ENCODE measurements at places on chromosomes 12 and 14.
A peak's percentile ranks its signal among the peaks of the same experiment; 100 is the strongest.

- DNase-seq: no peak
Measured at GRCh38 chr12:75702477-75703093, 191.2 kb upstream of the KRR1 start.

GRCh38 chr14:87691042-87691881 lies 301.7 kb downstream of the GALC start:
- no peak for DNase-seq

- DNase-seq: no peak
Measured at GRCh38 chr12:49869816-49870500, 27.1 kb upstream of the BCDIN3D start.

DNA sequence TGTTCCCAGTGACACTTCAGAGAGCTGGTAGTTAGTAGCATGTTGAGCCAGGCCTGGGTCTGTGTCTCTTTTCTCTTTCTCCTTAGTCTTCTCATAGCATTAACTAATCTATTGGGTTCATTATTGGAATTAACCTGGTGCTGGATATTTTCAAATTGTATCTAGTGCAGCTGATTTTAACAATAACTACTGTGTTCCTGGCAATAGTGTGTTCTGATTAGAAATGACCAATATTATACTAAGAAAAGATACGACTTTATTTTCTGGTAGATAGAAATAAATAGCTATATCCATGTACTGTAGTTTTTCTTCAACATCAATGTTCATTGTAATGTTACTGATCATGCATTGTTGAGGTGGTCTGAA lies 3.0 kb downstream of the FOS start:
- no peak for DNase-seq

GRCh38 chr14:36363704-36364103 lies 43.3 kb upstream of the MBIP start:
- DNase-seq: peak; percentile 34

DNA sequence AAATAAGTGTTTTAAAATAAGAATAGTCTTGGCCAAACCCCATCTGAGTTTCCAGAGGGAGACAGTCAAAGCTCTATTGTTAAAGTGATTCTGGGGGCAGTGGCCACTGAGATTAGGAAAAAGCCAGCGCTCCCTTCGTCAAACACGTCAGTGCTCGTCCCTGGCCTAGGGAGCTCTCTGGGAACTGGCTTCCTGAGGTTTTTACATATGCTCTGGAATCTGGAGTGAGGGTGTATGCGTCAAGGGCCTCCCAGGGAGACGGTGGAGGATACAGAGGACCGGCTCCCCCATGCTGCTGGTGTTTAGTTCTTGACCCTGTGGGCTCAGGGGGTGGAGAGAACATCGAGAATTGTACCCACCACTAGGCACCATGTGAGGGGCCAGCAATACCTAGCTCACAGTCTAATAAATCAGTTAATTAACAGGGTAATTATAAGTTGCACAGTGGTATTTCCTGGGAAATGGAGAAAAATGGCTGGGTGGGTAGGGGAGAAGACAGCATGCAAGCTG lies 87.0 kb downstream of the SLC25A47 start:
- DNase-seq: no peak

DNA sequence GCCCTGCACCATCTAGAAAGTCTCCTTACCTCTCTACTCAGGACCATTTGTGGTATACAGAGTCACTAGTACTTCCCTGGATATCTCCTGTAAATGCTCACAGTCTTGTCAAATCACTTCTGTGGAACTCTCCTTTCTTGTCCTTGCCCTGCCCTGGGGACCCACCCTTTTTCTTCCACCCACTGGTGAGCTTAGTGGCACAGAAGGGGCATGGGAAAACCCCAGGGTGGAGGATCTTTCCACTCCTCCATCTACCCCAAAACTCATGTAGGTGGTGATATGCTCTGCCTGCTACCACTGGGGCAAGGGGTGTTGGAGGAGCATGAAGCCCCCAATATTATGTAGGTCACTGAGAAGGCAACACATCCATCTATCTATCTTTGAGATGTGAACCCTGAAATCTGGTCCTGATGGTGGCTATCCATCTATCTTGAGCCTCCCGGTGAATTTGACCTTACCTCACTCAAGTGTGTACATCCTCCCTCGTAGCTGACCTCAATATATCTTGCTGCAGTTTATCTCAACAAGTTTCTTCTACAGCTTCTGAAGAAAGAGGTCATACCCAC lies 943 bp downstream of the TESPA1 start:
- no peak for DNase-seq

DNA sequence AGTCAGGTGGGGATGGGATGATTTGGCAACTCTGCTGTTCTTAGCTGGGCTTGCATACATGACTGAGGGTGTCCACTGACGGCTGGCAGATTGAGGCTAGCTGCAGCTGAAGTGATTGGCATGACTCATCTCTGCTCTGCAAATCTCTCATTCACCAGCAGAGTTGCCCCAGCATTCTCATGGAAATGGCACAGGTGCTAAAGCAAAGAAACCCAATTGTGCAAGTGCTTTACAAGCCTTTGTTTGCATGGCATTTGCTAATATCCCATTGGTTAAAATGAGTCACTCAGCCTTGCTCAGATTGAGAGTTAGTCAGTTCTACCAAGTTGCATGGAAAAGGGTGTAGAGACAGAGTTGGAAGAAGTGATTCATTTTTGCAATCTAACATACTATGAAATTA lies 389.7 kb upstream of the FAR2 start:
- no peak for DNase-seq

- no peak for DNase-seq
Measured at GRCh38 chr14:52032204-52032801, 36.6 kb downstream of the NID2 start.

- no peak for DNase-seq
Measured at GRCh38 chr12:111430433-111431353, 25.0 kb downstream of the SH2B3 start.

GRCh38 chr12:7610006-7610405 lies 55.7 kb downstream of the APOBEC1 start:
- no peak for DNase-seq

GRCh38 chr14:23005451-23006187 lies 4.3 kb downstream of the C14orf93 start:
- DNase-seq: no peak

- no peak for DNase-seq
Measured at GRCh38 chr14:23727566-23728335, 91.6 kb downstream of the DHRS2 start.

GRCh38 chr12:27345376-27345775 lies 12.7 kb downstream of the BMAL2 start:
- DNase-seq: no peak

GRCh38 chr12:56391721-56392120 lies 29.1 kb upstream of the APOF start:
- DNase-seq: no peak

Data from SK-N-MC (cell line).